ENCODE measurements at places on chromosomes 4 and X.

DNA sequence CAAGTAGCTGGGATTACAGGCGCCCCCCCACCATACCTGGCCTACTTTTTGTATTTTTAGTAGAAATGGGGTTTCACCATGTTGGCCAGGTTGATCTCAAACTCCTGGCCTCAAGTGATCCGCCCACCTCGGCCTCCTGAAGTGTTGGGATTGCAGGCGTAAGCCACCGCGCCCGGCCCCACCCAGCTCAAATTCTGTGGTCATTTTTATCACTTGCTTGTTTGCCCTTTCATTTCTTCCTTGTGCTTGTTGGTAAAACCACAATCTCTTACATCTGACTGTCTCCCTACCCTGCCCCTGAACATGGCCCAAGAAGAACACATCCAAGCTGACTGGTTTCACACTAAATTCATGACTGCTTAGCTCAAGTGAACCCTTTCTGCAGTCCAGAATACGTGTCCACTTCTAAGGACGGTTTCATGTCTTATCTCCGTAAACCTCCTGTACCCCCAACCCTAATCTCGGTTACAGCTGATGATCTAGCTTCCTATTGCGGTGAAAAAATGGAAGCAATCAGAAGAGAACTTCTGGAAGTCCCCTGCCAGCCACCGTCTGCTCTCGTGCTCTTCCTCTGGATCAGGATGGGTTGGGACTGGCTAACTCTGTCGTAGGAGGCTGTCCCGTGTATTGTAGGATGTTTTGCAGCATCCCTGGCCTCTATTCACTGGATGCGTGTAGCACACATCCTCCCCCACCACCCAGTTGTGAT, 5.4 kb upstream of the RS1 start:
- no peak for DNase-seq

GRCh38 chr4:5755679-5756078, 44.7 kb downstream of the EVC start:
- no peak for DNase-seq

GRCh38 chrX:136779346-136779781, 1.4 kb downstream of the ARHGEF6 start:
- no peak for DNase-seq

GRCh38 chrX:136168929-136169735, 21.8 kb downstream of the FHL1 start:
- DNase-seq: peak; percentile 83

- DNase-seq: no peak
Observed at GRCh38 chrX:42524379-42524778, 253.6 kb downstream of the PPP1R2C start.

GRCh38 chrX:22634083-22634482, 361.4 kb downstream of the CBLL2 start:
- peak; percentile 41 for DNase-seq

DNA sequence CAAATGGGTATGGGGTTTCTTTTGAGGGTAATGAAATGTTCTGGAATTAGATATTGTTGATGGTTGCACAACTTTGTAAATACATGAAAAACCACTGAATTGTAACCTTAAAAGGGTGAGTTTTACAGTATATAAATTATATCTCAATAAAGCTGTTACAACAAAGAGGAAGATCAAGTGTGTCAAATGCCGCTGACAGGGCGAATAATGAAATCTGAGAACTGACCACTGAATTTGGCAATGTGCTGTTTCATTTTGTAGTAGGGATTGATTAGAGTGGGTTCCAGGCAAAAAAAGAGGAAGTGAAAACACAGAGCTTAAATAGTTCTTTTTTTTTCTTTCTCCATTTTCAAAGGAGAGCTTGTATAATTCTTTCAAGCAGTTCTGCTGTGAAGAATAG, 161.1 kb upstream of the NAP1L5 start:
- DNase-seq: no peak

DNA sequence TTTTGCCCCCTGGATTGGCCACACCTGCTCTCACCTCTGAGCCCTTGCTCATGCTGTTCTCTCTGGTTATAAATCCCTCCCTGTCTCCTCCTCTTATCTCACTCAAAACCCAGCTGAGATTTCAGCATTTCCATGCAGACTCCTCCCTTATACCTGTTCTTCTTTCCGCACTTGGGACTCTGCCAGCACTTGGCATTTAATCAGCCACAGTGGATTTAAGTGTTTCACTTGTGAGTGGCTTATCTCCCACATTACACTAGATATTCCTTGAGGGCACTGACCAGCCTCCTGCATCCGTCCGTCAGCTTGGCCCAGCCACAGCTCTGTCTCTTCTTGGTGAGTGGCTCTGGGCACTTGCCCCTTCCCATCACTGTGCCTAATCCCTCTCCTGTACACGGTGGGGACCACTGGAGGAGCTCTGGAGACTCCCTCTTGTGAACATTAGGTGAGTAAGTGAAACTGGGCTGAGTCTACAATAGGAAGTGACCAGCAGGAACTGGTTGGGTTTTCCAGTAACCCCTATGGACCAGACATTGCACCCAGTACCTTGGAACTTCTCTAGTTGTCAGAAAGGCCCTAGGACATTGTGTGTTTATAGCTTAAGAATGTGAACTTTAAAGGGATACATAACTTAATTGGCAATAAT, 19.9 kb downstream of the FGFBP1 start:
- no peak for DNase-seq

- peak; percentile 0 for DNase-seq
Observed at GRCh38 chr4:148962539-148963290, 520.5 kb upstream of the NR3C2 start.

DNA sequence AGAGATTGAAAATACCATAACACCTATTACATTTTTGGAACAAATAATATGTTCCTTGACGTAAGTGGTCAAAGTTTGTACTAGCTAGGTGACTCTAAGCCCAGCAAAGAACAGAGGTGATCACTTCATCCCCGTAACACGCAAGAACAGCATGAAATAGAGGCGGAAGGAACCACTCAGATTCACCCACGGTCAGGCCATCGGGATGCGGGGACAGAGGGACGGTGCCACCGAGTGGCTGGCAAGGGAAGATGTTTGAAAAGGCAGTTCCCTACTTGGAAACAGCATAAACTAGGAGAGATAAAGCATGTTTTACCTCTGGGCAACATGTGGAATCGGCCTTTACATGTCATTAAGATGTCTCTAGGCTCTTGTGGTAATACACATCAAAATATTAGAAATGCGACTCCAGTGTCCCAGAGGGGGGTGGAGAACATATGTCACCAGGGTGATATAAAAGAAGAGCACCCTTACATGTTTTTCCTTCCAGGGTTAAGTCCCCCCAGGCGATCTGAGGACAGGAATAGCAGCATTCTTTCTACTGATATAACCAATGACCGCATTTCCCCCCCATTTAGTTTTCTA, 84.0 kb downstream of the PHKA2 start:
- DNase-seq: peak; percentile 24

- DNase-seq: no peak
Observed at GRCh38 chr4:170465429-170465828, 375.7 kb upstream of the AADAT start.
